OCI-M1 (cell line): ENCODE measurements at places on chromosomes 11 and 22.

DNA sequence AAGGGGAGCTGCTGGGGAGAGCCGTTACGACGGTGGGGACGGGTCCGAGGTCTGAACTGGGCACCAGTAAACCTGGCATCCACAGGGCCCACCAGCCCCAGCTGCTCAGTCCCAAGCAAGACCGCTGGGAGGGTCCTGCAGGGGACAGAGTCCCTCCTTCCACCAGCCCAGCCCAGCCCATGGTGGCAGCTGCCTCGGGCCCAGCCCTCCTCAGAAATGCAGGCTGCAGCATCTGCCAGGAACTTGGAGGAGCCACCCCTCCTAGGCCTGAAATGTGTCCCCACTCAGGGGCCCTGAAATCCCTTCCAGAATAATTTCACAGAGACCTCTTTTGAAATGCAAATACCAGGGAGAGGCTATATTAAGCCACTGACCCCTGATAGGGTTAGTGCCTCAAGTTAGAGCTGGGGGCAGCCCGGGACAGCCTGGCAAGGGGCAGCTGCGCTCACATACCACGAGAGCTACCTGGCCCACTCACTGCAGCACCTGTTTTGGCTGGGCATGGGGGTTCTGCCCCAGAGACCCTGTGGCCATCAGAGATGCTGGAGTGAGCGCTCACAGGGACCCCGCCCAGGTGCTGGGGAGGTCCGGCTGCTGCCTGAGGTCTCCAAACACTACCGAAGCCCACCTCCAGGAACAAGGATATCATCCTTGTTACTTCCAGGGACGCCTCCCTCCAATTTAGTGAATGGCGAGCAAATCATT is 53.1 kb downstream of the CELSR1 start:
- no peak for DNase-seq

DNA sequence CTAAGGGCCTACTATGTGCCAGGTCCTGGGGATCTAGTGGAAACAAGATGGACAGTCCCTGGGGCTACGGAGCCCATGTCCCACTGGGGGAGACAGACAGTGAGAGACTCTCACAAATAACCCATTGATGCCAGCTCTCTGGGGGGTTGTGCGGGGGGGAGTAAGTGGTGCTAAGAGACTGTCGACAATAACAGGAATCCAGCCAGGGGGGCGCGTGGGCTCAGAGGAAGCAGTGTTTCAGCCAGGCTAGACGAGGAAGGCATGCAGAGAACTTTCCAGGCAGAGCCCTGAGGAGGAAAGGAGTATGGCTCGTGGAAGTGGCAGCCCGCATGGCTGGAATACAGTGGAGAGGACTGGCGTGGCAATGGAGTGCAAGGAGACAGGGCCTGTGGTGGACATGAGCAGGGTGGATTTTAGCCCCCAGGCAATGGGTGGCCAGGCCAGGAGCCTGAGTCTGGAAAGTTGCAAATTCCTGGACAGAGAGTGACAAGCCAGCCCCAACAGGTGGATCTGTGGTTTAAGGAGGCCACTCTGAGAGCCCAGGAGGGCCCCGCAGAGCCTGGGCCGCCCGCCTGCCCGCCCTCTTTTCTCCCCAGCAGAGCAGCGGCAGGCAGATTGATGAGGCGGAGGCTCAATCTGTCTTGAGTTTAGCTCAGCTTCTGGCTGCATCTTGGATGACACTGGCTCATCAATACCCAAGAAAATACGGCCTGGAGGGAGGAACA is 40.0 kb upstream of the TCF20 start:
- DNase-seq = no peak

DNA sequence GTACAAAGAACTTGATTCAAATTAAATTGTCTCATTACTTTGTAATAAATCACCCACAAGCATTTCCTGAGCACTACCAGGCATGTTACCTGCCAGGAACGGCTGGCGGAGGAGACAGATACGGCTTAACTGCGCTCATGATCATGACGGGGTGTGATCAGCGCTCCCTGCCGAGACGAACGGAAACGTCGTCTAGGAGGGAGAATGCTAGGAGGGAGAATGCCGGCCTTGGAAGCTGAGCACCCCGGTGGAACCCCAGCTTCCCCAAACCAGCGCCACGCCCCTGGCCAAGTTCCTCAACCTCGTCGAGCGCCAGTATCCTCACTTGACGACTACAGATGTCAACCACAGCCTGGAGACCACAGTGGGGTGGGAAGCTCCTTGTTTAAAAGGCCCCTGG is 272.8 kb downstream of the CTTN start:
- DNase-seq = no peak

DNA sequence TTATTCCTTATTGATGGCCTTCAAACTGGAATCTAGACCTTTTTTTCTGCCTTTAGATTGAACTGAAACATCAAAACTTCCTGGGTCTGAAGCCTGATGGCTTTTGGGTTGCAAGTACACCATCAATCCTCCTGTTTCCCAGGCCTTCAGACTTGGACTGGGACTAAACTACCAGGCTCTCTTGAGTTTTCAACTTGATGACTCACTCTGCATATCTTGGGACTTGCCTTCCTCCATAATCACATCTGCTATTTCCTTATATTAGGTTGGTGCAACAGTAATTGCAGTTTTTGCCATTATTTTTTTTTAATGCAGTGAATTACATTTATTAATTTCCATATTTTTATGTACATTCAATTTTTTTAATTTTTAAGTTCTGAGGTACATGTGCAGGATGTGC is 7.0 kb downstream of the OR51B5 start:
- peak; percentile 8 for DNase-seq

DNA sequence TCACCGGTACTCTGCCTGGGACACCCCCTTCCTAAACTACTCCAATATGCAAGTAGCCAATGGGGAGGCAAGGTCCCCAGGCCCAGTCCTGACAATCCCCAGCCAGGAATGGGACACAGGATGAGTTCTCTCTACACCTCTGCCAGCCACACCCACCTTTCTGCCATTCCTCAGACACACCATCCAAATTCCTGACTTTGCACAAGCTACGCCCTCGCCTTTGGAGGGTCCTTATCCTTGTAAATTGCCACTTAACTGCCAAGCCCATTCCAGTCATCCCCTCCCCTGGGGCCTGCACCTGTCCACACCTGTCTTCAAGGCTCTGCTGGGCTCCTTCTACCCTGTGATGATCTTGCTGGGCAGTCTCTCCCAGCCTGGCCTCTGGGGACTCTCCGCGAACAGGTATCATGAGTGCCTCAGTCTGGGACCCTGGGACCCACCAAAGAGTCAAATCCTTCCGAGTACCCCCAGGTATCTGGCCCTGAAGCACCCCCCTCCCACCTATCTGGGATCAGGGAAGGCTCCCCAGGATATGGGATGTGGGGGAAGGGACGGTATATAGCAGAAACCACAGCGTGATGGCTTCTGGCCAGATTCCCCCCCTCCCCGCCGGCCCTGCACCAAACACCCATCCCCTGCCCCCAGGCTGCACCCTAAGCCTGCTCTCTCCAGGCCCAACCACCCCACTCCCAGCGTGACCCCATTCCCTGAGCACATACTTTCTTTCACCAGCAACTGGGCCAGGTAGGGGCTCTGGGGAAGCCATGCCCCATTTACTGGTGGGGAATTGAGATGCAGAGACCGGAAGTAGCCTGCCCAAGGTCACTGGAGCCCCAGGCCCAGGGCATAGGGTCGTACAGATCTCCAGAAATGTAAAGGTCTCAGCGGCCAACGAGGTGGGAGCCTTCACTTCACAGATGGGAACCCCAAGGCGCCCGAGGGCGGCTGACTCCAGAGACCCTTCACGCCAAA is 806 bp downstream of the ARAP1 start:
- DNase-seq = peak; percentile 68

DNA sequence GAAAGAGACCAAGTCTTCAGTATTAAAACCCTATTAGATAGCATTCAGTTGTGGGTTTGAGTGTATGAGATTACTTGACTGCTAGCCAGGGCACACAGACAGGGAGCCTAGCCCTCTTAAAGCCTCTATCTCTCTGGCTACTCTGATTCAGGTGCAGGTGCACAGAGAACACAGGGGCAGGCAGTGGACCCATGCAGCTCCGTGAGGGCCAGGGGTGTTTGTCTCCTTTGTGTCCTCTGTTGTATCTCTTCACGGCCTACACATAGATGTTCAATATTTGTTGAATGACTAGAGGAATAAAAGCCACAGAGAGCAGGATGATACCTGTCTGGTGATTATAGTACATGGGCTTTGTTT is 21.5 kb upstream of the AIFM3 start:
- DNase-seq = no peak

- DNase-seq = peak; percentile 90
Observed at GRCh38 chr11:10892250-10892649, 34.4 kb upstream of the ZBED5 start.

GRCh38 chr22:23683545-23683944 is 7.3 kb upstream of the RGL4 start:
- no peak for DNase-seq

GRCh38 chr11:84763931-84764330 is 863.2 kb downstream of the DLG2 start:
- no peak for DNase-seq

DNA sequence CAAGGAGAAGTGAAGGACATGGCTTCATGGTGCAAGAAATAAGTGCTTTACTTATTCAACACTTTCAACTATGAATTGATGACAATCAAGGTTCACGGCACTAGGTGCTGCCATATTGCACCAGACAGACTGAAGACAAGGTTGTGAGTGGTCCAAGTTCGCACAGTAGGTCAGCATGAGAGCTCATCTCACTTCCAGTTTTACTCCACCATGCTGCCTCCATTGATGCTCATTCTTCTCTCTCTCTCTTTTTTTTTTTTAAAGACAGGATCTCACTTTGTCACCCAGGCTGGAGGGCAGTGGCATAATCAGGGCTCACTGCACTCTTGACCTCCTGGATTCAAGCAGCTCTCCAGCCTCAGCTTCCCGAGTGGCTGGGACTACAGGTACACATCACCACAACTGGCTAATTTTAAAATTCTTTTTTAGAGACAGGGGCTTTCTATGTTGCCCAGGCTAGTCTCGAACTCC is 47.7 kb downstream of the EHF start:
- no peak for DNase-seq

GRCh38 chr11:76307396-76307795 is 73.5 kb downstream of the THAP12 start:
- DNase-seq = no peak

DNA sequence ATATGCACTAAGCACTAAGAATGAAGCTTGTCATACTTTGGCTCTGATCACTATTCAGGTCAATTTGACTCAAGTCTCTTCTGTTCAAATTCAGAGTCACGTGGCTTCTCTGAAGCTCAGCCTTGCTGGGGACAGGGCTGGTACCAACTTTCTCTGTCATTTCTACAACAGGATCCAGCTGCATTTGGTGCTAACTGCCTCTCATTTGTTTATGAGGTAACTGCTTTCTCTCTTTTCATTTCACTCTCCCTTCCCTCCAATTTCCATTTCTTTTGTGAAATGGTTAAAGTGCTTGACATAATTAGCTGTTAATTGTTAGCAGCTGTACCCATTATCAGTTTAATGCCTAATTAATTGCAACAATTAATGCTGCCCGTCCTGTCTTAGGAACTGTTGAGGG is 259.7 kb upstream of the PLET1 start:
- DNase-seq = no peak

DNA sequence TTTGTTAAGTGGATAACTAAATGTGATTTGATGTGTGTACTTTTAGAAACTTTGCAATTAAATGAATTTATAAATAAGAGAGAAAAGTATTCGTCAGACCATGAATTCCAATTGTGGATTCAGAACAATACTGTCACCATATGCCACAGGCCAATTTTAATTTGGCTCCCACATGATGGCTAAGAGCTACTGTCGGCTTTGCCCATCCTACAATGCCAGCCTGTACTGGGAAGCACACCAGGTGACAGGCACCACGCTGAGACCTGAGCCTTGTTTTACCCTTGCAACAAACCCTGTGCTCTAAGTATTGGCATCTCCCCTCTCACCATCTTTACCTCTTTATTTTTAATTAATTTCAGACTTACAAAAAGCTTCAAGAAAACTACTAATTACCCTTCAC is 14.0 kb downstream of the RAB30 start:
- no peak for DNase-seq
